ENCODE measurements at places on chromosomes 2 and 18. TPM values are rescaled to one million over a fixed set of nuclear protein-coding genes. Genes with fewer than 3 reads are reported as not detected.

ACKR3 gene
- total RNA-seq: 0.35 TPM

GRCh38 chr18:79581911-79582310 is 97.7 kb upstream of the CTDP1 start:
- no peak for DNase-seq

CHRNA1 gene
- total RNA-seq: not detected

IL36B gene
- not detected for total RNA-seq
